ENCODE measurements at places on chromosomes 11 and 22.

- no peak for DNase-seq
These were observed 51.0 kb downstream of the RPUSD4 start for GRCh38 chr11:126160345-126161022.

DNA sequence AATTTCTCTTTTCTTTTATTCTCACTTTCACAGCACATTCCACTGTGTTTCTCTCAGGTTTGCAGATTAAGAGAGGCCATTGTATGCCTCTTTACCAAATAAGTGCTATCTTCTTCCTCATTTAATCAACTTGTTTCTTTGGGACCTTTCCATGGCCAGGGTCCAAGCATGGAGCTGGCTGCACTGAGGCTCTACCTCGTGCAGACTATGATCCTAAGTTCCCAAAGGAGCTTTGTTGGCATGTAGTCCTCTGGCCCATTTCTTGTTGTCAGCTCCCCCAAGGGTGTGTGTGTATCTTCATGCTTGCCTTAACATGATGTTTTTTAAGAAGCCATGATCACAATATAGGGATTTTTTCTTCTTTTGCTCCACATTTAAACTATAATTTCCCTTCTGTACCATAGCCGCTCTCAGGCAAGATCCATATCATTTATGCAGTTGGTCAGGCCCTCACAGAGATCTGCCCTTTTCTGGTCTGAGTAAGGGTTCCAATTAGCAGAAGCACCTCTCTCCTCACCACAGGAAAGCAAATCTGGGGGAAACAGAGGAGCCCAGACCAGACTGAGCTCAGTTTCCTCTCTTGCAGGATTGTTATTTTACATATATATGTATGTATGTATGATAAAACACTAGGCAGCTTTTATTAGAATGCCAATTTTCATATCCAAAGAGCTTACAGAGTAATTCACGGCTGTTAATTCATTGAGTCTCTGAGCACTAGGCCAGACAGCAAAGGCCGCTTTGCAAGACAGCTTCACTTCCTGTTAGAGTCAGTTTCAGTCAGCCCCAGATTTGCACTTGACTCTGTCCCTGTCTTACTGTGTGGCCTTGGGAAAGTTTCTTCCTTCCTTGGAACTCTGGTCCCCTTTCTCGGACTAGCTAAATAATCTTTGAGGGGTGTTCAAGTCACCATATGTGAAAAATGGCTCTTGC lies 34.3 kb downstream of the CYB5R2 start:
- no peak for DNase-seq

GRCh38 chr11:36488096-36488495 lies 22.0 kb downstream of the TRAF6 start:
- DNase-seq, result no peak

DNA sequence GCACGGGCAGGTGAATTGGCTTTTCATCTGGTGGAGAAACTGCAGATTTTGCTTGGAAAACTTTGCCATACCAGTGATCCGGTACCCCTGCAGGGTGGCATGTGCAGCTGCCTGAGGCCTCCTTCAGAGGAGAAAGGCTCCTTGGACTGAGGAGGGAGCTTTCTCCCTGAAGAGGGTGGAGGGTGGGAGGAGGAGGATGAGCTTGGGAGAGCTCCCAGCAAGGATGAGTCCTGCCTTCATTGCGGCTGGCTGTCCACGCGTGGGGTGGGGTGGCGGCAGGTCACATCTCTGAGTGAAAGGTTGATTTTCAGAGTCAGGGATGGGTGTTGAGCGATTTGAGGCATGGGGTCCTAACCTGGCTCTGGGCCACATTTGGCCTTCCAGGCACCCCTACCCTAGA lies 96.8 kb downstream of the GRAMD1B start:
- no peak for DNase-seq

- DNase-seq, result no peak
These were observed 20.6 kb downstream of the TSPAN18 start for GRCh38 chr11:44747316-44747715.

GRCh38 chr11:8361664-8362210 lies 98.1 kb upstream of the LMO1 start:
- DNase-seq, result no peak

- DNase-seq, result no peak
These were observed 54.5 kb downstream of the PACS1 start for GRCh38 chr11:66124564-66124963.

DNA sequence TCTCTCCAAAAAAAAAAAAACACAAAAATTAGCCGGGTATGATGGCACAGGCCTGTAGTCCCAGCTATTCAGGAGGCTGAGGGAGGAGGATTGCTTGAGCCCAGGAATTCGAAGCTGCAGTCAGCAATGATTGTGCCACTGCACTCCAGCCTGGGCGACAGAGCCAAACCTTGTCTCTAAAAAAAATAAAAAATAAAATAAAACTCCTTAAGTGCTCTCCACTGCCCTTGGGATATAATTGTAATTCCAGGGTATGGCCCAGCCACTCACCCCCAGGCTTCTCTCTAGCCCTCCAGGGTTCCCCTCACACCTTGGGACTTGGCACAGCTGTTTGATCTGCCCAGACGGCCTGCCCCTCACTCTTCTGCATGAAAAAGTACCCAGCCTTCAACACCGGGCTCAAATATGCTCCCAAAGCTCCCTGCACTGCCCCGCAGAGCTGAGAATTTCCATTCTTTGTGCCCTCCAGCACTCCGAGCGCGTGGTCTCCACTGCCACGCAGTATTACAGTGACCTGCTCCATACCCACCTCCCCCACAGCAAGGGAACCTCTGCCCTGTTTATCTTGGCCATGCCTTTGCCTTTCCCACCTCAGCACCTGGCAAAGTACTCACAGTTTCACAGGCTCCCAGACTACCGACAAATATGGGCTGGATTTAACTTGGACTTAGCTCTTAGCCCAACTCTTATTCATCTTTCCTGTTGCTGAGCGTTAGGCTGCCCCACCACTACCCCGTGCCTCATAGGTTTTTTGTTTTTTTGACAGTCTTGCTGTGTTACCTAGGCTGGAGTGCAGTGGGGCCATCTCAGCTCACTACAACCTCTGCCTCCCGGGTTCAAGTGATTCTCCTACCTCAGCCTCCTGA lies 7.6 kb upstream of the FTH1 start:
- no peak for DNase-seq

DNA sequence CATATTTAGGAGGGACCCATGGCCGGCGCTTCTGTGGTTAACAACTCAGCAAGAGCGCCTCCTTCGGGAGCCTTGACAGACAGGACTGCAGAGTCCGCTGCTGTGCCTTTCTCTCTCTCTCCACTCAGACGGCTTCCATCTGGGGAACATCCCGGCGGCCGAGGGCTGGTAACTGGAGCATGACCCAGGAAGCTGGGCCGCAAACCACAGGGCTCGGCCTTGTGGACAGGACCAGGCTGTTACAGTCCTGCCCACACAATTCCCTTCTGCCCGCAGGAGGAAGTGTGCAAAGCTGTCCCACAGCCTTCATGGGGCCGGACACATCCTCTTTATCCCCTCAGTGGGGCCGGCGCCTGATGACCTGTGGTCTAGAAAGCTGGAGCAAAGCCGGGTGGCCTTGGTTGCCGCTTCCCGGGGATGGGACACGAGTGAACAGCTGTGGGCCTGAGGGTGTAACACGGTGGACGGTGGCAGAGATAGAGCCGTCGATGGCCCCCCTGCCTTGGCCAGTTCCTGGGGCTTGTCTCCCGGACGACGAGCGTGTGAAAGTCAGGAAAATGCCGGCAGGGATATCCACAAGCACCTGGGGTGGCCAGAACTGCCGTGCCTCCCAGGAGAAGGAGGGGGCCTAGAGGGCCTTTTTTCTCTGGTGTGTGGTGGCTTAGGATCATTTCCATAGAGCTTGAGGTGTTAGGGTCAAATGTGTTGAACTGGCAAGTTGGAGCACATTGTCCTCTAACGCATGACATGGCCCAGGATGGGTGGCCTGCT lies 50.1 kb downstream of the FBLN1 start:
- DNase-seq, result no peak

DNA sequence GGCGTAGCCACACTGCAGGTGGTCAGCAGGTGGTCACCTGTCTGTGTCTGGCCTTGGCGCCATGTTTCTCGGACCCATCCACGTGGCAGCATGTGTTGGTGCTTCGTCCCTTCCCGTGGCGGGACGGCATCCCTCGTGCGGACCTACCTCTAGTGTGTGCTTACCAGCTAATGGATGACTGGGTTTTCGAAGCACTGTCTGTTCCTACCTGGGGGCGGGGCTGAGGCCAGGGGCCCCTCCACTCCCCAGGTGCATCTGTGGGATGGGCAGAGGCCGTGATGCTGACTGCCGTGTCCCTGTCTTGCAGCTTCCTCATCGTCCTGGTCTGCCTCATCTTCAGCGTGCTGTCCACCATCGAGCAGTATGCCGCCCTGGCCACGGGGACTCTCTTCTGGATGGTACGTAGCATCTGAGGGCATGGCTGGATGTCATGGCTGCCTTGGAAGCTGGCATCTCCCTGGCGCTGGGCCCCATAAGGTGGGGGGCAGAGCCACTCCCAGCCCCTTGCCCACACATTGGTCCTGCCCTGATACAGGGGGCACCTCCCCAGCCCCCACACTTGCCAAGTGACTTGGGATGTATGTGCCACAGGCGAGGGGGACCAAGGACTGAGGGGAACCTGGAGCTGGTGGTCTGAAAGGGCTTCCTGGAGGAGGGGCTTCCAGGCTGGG lies 82.9 kb downstream of the KCNQ1 start:
- no peak for DNase-seq

DNA sequence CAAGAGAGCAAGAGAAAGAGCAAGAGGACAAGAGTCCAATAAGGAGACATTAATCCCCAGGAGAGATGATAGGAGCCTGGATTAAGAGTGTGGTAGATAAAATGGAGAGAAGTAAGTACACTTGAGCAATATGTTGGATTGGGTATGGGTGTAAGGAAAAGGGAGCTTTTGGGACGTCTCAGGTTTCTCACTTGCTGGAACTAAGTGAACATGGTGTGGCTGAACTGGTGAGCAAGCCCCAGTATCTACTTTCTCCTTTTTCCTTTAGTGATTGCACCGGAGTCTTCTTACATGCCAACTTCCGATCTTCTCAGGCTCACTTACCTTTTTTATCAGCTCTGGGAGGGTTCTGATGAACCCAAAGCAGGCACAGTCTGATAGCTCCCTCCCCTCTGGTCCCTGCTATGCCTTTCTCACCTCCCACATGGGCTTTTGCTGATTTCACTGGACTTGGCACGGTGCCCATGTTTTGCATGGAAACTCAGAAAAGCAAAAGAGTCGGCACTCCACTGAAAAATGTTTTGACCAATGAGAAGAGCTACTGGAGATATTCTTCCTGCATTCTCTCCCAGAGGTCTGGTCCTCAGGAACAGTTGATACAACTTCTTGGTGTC lies 14.5 kb upstream of the APLNR start:
- DNase-seq, result no peak

GRCh38 chr22:43862074-43862881 lies at the start of gene SULT4A1:
TSS of gene SULT4A1 (minus strand) at chr22:43862513. CDS start at chr22:43862382, 131 bp downstream.
- DNase-seq, result no peak

DNA sequence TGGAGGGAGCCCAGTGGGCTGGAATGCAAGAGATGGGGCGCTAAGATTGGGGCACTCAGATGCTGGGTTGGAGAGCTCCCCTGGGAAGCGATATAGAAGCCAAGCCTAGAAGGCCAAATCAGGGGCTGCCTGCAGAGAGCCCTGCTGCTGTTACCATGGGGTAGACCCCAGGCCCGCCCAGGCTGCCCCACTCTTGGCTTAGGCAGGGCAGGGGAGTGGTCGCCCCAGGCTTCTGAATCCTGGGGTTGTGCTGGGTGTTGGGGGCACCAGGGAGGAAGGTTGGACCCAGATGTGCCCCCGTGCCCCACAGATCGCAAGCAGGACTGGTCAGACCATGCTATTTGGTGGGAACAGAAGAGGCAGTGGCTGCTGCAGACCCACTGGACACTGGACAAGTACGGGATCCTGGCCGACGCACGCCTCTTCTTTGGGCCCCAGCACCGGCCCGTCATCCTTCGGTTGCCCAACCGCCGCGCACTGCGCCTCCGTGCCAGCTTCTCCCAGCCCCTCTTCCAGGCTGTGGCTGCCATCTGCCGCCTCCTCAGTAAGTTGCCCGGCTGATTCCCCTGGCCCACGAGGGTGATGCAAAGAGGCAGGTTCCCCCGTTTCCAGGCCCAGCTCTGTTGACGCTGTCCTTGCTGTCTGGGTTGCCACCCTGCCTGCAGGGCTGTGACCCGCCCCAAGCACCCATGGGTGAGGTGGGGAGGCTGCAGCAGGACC lies 3.9 kb downstream of the FERMT3 start:
- DNase-seq, result no peak

GRCh38 chr11:6505577-6506240 lies 8.6 kb downstream of the DNHD1 start:
- DNase-seq, result no peak

DNA sequence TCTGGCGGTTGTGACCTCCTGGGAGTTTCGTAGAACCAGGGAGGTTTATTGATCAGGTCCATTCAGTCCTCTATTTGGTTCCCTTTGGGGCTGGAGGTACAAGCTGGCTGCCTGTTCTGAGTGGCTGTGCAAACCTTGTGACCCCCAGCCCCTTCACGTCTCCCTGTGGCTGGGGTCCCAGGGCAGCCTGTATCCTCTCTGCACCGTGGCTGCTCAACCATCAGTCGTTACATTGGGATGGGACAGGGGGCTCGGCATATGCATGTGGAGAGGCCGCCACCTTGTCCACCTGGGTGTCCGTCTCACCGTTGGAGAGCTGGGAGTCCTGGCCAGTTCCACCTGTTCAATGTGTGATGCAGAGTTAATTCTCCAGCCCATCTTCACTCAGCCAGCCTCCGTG lies 195.7 kb downstream of the TBC1D22A start:
- DNase-seq, result no peak

- no peak for DNase-seq
These were observed 304.8 kb upstream of the PITPNB start for GRCh38 chr22:28223826-28224225.

DNA sequence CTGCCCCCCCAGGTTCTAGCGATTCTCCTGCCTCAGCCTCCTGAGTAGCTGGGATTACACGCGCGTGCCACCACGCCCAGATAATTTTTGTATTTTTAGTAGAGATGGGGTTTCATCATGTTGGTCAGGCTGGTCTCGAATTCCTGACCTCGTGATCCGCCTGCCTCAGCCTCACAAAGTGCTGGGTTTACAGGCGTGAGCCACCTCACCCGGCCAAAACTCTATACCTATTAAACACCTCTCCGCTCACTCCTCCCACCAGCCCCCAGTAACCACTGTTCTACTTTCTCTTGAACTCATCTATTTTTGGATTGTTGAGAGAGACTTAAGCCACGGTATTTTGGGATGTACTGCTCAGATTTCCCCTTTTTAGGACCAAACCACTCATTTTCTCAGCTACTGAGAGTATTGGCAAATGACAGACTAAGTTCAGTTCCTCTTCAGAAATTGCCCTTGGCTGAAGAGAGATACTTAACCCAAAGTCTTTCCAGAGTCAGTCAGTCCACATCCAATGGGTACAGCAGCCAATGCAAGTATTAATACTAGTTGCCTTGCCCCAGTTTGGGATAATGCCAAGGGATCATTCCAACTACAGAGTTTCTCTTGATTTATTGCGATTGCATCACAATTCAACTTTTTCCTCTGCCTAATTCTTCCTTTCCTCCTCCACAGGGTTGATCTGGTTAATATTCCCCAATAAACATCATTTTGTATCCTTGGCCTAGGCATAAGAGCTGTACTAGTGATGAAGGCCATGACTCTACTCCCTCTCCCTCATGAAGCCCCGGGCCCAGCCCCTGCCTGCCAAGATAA lies 36.8 kb upstream of the CSTF3 start:
- DNase-seq, result no peak
